ENCODE measurements at places on chromosomes 16 and 17.

DNA sequence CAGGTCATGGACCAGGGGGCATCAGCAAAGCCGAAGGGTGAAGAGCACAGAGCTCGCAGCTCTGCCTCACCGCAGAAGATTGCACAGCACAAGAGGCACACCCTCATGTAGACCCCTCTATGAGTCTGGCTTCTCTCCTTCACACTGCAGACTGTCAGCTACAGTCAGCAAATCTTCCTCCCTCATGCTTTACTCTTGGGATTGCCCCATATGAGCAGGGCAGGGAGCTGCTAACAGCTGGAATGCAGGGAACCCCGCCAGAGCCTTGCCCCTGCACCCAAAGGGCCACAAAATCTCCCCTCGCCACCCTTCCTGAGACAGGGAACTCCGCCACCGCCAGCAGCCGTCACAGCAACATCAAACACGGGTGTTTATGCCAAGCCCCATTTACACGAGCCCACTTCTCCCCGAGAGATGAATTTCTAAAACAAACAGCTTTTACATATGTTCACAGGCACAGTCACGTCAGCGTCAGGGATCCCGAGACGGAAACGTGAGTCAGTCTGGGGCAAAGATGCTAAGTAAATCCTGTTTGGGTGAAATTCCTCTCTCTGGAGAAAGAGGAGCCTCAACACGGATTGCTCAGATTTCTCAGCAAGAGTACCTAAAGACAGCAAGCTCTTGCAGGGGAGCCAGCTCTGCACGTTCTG lies 121.9 kb downstream of the CDYL2 start:
- no peak for DNase-seq

DNA sequence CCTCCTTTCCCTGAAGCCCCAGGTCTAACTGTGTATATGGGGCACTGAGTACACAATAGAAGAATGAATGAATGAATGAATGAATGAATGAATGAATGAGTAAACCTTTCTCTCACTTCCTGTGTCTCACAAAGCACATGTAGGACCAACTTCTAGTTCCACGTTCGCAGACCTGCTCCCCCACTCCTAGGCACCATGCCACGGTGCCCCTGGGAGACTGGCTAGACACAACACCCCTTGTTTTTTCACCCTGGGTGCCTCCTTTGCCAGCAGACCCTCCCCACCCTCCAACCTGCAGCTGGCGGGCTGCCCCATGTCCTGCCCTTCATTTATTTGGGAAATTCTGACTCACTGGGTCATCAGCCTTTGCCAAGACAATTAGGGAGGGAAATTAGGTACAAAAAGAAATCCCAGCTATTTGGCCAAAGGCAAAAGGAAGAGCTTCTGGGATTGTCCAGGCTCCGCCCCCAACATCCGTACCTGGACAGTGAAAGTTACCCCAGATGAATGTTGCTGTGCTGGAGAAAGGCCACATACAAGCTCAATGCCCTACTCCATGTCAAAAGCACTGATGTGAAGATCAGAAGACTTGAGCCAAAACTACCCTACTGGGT lies 7.7 kb downstream of the CES1 start:
- no peak for DNase-seq

DNA sequence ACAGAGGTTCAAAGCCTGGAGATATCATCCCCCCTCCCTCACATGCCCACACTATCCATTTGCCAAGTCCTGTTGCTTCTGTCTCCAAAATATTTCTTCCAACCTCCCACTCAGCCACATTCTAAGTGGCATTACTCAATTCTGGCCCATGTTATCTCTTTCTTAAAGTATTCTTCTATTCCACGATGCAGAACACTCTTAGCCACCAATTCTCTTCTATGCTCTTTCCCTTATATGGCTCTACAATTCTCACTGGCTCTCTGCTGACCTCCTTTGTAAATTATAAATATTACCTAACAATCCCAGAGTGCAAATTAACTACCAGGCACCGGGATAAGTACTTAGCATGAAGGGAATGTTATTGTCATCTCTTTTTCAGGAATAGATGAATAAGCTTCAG lies 82.4 kb downstream of the KCNJ2 start:
- no peak for DNase-seq

- DNase-seq: no peak
Measured at GRCh38 chr16:85614338-85615013, 1.4 kb downstream of the GSE1 start.
